ENCODE measurements at places on chromosomes 2 and 18.

GRCh38 chr18:74373428-74373827 lies 57.8 kb downstream of the C18orf63 start:
- peak; percentile 24 for DNase-seq

DNA sequence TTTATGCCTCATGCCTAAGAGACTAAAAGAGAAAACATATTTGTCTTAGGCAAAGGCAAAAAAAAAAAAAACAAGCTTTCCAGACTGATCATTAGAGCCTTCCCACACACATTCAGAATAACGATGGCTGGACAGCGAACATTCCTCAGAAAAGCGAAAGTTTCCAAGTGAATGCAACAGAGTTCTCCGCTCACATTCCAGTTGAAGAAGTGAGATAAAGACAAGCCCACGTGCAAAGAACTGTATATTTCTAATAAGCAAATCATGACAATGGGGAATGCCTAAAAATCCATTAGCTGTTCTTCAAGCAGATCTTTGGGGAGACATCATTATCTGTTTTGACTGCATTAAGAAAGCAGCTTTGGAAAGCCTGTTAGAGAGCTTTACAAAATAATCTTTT lies 347.9 kb downstream of the METTL4 start:
- no peak for DNase-seq

DNA sequence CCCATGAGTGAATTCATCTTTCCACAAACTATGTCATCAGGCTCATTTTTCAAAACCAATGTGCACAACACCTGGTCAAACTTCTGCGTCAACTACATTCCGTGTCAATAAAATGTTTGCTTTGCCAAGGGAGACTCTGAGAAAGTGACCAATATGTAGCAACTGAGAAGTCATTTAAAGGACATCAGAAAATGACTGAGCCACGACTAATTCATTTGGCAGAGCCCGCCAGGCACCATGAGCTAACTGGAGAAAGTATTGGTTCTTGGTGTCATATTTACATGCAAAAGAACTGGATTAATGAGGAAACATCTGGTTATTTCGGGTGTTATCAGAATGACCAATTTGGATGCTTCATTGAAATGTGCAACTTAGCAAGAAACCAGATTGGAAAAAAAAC lies 7.2 kb downstream of the RND3 start:
- no peak for DNase-seq

GRCh38 chr2:112077814-112078213 lies 22.7 kb downstream of the TMEM87B start:
- DNase-seq = no peak

- DNase-seq = no peak
These were observed 146.3 kb upstream of the CTAGE1 start for GRCh38 chr18:22564036-22564435.

DNA sequence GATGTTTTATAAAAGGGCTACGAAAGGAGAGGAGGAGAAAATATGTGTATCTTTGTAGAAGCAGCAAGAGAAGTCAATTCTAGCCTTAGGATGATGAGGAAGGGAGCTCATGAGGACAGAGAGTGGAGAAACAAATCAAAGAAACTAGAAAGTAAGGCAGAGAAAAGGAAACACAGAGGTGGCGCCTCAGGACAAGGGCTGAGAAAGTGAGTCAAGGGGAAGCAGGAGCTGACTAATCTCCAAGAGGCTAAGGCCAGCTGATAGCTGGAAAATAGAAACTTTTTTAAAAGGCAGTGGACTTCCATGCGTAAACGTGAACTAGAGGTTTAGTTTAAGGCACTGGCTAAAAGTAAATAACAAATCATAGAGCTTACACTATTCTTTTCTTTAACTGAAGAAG lies 173.3 kb downstream of the ANKRD44 start:
- no peak for DNase-seq

GRCh38 chr2:25566094-25566493 lies 107.3 kb downstream of the DTNB start:
- DNase-seq = no peak

DNA sequence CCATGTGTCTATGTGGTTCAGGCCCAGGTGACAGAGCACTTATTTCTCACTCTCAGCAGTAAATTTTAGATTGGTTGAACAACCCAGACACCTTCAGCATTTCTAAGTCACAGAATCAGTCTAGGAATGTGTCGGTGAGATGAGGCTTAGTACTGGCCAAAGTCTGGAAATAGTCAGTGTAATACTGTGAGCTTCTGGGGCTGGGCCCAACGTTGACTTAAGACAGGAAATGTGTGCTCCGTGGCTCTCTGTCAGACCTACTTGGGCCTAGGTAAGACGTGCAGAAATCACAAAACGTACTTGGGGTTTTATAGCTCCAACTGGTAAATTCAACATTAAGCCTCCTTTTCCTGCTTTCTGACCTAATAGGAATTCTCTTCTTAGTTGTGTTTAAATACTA lies 160.3 kb upstream of the COL3A1 start:
- DNase-seq = no peak

DNA sequence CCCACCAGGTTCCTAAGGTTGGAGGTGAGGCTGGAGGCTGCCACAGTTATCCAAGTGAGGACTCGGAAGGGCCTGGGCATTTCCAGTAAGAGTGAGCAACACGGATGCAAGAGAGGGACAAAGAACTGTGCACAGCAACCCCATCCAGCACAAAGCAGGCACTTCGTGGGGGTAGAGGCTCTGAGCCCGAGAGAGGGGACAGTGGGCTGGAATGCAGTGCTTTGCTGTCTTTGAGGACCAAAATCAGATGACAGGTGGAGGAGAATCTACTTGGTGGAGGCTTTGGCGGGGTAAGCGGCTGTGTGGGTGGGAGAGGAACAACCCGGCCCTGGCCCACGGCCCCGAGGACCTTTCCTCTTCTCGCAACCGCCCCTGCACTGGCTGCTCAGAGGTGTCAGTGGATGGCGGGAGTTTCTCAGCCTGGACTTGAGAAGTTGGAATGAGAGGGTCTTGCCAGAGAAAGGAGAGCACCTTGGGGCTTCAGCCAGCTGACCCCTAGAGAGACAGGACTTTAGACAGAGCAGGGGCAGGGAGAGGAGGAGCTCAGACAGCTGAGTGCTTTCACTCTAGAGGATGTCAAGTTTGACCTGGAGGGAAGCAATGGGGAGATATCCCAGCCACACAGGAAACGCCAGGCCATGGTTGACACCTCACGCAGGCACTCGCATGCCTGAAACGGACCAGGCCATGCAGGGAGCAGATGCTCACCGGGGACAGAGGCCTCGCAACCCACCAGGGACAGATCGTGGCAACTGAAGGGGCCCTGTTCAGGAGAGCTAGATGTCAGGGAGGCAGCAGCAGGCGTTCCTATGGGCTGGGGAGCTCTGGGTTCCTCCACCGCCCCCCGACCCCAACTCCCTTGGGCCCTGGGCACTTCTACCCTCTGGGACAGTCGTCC lies 11.6 kb downstream of the RAMP1 start:
- DNase-seq = no peak

- no peak for DNase-seq
These were observed 79.5 kb upstream of the ODC1 start for GRCh38 chr2:10527585-10527984.

DNA sequence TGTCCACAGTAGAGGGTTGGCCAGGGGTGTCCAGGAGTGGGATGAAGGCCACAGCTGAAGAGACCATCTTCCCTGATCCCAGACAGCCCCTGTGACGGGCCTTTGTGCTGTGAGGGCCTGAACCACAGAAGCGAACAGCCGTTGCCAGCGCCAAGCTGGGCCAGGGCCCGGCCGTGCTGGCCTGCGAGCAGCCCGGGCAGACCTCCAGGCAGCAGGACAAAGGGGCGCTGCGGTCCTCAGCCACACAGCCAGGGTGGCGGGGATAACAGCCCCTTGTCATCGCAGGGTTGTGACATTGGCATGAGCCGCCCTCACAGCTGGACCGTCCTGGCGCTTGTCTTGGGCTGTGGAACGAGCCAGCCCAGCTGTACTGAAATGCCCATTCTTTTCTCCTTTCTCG lies 161.1 kb downstream of the FAM210A start:
- DNase-seq = no peak

DNA sequence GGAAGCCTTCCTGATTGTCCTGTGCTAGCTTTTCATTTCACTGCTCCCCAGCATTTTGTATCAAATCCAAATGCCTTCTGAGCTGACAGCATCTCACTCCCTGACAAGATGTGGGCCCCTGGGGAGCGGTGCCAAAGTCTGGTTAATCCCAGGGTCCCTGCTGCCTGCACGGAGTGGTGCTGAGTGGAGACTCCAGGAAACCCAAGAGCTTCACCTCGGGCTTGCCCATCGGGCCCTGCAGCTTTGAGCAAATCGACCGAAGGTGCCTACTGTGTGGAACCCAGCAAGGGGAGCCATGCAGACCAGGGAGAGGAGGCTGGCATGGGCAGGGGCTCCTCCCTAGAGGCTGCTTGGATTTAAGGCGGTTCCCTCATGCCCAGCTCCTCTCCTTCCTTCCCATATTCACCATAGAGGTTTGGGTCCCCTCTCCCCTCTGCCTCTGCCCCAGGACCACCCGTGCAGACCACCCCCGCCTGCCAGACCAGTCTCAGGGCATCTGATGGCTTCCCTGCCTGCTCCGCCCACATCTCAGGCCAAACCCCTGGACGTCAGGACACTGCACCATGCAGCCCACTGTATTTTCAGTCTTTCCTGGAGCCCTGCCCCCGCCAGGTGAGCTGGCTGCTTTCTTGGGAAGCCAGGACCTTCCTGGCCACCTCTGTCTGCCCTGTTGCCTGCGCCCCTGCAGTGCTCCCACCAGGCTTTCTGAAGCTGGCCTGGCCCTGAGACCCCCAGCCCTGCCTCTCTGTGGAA lies 37.8 kb downstream of the RRM2 start:
- DNase-seq = no peak

GRCh38 chr2:10229462-10230099 lies 73.1 kb upstream of the HPCAL1 start:
- DNase-seq = no peak

DNA sequence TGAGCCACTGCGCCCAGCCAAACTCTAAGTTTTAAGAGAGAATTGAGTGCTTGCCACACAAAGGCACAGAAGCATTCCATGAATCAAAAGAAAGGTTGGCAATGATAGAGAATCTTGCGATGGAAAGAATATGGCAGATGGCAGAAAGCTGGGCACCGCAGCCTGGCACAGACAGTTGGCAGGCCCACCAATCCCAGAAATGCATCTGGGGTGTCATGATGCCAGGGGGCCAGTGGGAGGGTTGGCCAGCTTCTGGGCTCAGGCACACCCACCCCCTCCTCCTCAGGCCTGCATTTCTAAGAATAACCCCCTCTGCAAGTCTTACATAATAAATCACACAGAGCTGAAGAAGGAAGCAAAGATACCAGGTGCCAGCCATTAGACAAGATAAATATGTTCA lies 19.6 kb downstream of the ZNF2 start:
- no peak for DNase-seq

Data from activated CD8-positive, alpha-beta memory T cell treated with anti-CD3 and anti-CD28 coated beads for 1 hour (primary cell).